Brain microvascular endothelial cell (primary cell): ENCODE measurements at places on chromosomes 3 and 15.
A peak's percentile ranks its signal among the peaks of the same experiment; 100 is the strongest.

DNA sequence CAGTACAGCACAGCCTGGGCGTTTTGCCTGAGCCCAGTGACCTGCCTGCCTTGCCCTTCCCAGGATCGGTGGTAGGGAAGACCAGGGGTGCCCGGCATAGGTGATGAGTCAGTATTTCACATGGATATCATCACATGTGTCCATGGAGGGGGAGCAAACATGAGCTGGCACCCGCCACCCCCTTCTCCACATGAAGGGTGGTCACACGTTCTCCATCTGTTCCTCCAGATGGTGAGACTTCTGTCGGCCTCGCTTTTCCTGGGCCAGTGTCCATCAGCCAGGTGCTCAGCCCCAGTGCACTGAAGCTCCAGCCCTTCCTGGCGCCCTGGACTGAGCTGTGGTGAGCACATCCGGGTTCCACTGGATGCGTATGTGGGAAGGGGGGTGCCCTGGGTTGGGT is 208.4 kb downstream of the UBE3A start:
- DNase-seq: no peak

GRCh38 chr3:151911462-151911861 is 38.0 kb downstream of the SUCNR1 start:
- DNase-seq: peak; percentile 65

DNA sequence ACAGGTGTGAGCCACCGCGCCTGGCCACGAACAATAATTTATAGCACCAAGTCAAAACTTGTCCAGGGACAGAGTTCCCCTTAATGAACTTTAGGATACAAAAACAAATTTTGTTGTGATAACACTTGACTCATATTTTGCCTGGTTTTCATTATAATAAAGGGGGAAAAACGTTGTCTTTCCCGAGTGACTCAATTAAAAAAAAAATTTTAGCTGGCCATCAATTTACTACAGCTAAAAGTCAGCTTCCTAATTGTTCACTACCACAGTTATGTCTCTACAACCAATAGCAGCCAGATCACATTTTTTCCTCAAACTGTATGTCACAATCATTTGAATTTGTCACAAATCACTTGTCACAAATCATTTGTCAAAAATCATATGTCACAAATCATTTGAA is 116.0 kb downstream of the P3H2 start:
- DNase-seq: no peak

GRCh38 chr3:8652324-8652987 is 7.9 kb upstream of the SSUH2 start:
- no peak for DNase-seq

DNA sequence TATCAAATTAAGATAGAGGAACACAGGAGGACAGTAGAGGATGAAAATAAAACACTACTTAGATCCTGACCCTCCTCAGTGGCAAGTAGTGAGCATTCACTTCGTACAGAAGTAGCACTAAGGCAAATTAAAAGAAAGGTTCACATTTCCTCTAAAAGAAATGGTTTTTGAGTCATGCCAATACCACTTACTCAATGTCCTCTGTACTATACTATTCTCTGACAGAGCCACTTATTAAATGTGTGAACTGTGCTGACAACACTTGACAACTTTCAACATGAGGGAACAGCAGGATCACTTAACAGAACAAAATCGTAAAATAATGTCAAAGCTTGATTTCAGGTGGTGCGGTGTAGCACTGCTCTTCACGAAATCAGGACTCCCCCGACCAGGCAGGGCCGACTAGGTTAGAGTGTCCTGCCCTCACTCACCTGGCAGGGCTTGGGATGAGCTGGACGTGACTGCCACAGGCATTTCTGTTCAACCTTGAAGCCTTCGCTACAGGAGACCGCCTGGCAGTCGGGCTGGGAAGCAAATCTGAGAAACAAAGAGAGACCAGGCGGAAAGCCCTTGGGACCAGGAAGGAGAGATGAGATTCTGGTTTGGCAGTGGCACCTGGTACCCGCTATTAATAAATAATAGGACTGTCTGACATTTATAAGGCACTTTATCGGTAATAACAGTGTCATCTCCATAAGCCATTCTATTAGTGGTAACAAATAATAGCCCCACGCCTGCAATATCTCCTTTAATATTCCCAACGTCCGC is 611 bp upstream of the SLC27A2 start:
- no peak for DNase-seq

- no peak for DNase-seq
Measured at GRCh38 chr3:120506076-120506827, 55.5 kb upstream of the FSTL1 start.

DNA sequence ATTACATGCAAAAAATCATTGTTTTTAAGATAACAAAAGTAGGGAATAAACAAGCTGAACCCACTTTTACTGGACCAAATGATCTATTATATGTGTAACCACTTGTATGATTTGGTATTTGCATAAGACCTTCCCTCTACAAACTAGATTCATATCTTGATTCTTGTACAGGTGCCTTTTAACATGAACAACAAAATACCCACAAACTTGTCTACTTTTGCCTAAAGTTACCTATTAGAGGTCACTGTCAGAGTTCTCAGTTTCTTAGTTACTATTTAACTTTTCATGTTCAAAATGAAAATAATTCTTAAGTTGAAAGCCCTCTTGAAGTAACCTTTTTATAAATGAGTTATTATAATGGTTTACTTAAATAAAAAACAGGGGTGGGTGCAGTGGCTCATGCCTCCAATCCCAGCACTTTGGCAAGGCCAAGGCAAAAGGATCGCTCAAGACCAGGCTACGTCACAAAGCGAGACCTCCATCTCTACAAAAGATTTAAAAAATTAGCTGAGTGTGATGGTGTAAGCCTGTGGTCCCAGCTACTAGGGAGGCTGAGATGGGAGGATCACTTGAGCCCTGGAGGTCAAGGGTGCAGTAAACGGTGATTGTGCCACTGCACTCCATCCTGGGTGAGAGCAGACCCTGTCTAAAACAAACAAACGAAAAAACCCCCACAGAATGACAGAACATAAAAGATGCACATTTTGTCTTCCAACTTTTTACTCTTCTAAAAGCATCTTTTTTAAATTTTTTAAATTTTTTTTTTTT is 16.0 kb downstream of the ACTR8 start:
- DNase-seq: no peak

- no peak for DNase-seq
Measured at GRCh38 chr3:141346839-141347238, 21.5 kb upstream of the ZBTB38 start.

- DNase-seq: no peak
Measured at GRCh38 chr3:183710231-183710630, 12.6 kb downstream of the YEATS2 start.

DNA sequence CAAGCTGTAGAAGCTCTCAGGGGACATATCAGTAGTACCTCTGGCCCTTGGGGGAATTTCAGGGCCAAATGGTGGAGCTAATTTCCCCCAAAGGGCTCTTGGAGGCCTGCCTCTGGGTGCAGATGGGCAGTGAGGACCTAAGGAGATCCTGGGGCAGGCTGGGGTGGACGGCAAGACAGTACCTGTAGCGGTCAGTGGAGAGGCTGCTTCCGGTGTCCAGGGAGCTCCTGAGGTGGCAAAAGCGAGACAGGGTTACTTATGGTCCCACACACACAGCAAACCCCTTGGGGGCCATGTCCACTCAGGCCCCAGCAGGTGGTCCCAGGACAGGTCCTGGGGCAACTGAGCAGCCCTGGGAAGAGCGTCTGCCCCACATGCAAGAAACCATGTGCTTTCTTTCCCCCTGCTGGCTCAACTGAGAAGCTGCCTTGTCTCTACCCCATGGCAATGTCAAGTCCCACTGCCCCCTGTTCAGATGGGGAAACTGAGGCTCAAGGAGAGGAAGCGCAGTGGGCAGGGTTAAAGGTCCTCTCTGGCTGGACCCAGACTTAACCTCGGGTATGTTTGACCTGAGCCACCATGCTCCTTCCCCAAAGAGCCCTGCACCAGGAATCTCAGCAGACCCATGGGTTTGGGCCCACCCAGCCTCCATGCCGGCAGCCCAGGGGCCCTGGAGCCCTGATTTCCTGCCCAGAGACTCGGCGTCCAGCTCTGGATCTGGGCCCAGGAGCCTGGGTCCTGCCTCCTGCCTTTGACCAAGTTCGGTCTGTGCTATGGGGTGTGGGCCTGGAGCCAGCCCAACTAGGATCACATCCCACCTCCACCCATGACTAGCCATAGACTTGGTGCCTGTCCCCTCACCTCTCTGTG is 25.7 kb downstream of the IQSEC1 start:
- DNase-seq: no peak

DNA sequence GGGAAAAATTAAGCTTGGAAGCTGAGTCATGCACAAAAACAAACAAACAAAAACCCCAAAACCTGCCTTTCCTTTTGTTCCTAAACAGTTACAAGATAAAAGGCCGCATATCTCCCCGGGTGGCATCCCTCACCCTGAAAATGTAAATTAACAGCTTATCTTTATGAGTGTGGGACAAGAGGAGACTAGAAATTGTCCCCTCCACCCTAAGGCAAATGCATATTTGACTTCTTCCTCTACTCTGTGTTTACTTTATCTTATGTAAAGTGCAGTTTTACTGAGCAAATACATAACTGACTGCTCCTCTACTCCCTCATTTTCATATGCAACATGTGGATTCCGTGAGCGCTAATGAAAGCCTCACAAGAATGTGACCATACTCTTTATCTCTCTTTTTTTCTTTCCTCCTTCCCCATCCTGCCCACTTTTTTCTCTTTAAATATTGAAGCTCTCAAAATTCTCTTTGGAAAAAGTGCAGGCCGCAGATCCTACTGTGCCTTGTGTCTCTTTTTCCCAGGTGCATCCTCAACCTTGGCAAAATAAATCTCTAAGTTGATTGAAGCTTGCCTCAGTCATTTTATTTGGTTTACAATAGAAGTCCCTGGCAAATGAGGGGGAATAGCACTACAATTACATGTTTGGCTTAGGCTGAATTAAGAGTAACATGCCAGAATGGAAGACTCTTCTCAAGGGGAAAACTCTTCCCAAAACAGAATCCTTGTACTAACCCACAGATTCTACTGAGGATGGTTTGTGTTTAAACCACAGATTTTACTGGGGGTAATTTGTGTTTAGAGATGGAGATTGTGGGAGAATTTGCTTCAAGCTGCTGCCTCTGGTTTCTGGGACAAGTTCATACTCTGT is 72.7 kb upstream of the WDR72 start:
- DNase-seq: no peak

DNA sequence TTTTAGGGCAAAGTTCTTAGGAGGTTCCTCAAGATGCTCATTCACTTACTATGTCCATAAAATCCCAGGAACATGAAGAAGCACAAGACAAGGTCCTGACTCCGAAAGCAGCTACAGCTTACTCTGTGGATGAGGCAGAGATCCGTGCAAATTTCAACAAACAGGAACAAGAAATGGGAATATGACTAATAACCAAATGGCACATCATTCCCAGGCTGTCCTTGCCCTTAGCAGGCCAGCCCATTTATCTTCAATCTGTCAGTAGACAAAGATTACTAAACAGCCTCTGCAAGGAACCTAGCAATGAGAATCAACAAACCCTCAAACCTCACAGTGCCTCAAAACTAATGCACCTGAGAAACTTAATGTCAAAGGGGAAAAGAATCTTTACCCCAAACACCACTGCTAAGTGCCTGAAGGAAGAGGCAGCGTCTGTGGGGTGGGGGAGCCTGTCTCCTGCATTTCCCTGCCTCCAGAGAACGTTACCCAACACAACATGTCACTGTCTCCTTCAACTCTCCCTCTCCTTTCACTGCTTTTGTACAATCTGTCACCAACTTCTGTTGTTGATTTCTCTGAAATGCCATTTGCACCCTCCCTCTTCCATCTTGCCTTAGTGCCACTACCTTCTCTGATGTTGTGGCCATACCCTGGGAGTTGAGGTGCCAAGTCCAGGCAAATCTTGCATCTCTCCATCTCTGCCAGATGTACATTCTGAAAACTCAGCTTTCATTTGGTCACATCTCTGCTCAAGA is 4.8 kb downstream of the TNFAIP8L3 start:
- DNase-seq: no peak

DNA sequence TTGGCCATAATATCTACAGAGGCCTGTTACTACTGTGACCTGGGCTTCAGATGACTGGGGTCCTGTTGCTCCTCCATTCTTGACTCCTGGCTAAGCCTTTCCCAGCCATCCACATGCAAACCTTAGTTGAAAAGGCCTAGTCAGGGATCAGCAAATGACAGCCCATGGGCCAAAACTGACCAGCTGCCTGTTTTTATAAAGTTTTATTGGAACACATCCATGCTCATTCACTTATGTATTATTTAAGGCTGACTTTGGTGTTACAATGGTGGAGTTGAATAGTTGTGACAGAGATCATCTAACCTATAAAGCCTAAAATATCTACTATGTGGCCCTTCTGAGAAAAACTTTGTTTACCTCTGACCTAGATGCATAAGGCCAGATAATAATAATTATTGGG is 16.8 kb upstream of the SLC4A7 start:
- no peak for DNase-seq

DNA sequence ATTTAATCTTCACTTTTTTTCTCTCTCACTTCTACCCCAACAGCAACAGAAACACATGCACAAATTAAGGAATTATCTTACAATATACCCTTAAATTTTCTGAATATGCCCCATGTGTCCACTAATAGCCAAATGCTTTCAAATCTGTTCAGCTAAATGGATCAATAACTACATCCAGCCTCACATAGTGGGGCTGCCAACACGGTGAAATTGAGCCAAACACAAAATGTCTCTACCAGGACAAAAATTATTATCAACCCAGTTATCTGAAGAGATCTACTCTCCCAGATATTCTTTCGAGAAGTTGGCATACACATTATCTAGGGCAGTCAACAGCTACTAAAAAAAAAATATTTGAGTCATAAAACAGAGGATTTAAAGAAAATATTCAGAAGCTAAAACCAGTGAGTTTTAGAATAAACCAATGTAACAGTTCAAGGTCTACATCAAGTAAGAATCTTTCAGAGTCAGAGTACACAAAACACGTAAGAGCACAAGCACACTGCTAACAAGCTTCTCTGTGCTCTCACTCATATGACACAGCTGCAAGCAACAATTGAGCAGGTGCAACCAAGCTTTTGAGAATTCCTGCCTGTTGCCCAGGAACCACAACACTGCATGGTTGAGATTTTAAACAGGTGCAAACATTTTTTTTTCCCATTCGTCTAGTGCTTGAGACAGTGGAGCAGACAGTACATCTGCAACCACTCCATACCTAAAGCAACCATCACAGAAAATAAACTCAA is 247.7 kb downstream of the ZBTB20 start:
- DNase-seq: no peak

DNA sequence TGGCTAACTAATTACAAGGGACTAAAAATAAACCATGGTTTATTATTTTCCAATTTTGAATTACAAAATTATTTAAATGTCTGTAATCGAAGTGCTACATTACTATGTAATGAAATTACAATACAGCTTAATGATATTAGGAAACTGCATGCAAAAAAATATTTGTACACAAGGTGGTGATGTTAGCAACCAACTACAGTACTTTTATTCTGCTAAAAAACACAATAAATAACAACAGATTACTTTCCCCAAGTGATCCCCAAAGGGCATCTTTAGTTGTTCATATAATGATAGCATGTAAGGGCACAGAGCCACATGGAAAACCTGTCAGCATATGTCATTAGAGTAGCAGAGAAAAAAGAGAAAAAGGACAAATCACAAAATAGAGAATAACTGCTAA is 147.5 kb upstream of the SOX2 start:
- DNase-seq: no peak

- DNase-seq: no peak
Measured at GRCh38 chr3:37907371-37907770, 45.7 kb downstream of the CTDSPL start.

- no peak for DNase-seq
Measured at GRCh38 chr3:128967748-128968355, 26.0 kb downstream of the CFAP92 start.
